Renal pelvis (tissue), 12 donors: ENCODE measurements at places on chromosomes 3 and 15. TPM values are rescaled to one million over a fixed set of nuclear protein-coding genes. Genes with fewer than 3 reads are reported as not detected.

Gene HACL1
- 19.4 TPM for polyA plus RNA-seq

Gene CHRNA3
- polyA plus RNA-seq: 1.3 TPM

Gene IGSF10
- polyA plus RNA-seq: 2.4 TPM

Gene ATP13A5
- polyA plus RNA-seq: 0.18 TPM

Gene TIGIT
- polyA plus RNA-seq: not detected

Gene VEPH1
- 48.9 TPM for polyA plus RNA-seq

Gene PCSK6
- 7.2 TPM for polyA plus RNA-seq

Gene GCNT3
- polyA plus RNA-seq: 1.1 TPM

Gene PLOD2
- polyA plus RNA-seq: 152 TPM

Gene RTP4
- 0.37 TPM for polyA plus RNA-seq

Gene FBN1
- 83.5 TPM for polyA plus RNA-seq

Gene PLA2G4D
- polyA plus RNA-seq: 0.04 TPM

Gene GASK1A
- 4.9 TPM for polyA plus RNA-seq

Gene DPPA4
- 2.8 TPM for polyA plus RNA-seq

Gene LRRC31
- 0.32 TPM for polyA plus RNA-seq

- DNase-seq: no peak
These were observed 59.9 kb downstream of the ARHGEF26 start for GRCh38 chr3:154180836-154181691.

- no peak for DNase-seq
These were observed 253.7 kb upstream of the RASGRP1 start for GRCh38 chr15:38818157-38818790.

GRCh38 chr15:60580073-60580472 lies 101.1 kb upstream of the ICE2 start:
- no peak for DNase-seq

DNA sequence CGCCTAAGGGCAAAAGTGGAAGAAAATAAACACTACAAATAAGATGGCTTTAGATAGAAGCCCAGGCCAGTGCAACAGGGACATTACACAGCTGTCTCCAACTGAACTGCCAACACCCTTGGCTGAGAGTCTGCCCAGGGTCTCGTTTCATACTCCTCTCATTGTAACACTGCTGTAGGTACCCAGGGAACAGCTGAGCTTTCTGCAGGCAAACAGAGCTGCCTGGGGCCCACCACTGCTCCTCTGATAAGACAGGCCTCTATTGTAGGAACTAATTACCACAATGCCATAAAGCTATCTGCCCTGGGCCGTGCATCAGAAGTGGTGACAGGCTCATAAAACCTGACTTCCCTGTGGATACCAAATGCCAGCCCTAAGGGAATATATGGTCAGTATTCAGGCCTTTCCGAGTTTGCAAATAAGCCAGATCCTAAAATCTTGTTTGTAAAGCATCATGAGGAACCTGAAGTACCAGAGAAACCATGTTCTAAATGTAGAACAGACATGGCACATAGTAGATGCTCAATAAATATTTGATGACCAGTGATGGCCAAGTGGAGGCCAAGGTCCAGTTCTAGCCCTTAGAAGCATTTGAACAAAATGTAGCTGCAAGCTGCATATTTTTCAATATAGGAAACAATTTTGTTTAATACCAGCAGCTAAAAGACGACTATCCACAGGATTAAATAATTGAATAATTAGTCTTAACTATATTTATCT lies 84.3 kb upstream of the NEO1 start:
- DNase-seq: no peak

DNA sequence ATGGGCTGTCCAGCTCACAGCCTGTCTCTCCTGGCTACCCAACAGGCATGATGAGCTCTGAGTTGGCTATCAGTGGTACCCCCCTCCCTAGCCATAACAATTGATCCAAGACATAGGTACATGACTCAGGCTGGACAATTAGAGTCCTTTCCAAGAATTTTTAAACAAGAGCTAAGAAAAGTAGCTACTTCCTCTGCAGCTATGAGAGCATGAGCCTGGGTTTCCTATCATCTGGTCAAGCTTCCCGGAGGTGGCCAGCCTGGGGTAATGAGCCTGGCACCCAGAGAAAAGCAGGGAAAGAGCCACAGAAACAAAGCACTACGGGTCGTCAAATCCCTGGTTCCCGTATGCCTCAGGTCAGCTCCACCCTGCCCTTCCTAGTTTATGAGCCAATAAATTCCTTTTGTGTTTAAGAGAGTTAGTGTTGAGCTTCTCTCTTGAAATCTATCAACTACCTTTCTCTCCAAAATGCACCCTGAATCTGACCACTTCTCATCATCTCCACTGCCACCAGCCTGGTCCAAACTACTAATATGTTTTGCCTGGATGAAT lies 2.3 kb upstream of the SLC51B start:
- DNase-seq: no peak

GRCh38 chr15:55360256-55360655 lies 41.2 kb downstream of the PIGB start:
- no peak for DNase-seq

DNA sequence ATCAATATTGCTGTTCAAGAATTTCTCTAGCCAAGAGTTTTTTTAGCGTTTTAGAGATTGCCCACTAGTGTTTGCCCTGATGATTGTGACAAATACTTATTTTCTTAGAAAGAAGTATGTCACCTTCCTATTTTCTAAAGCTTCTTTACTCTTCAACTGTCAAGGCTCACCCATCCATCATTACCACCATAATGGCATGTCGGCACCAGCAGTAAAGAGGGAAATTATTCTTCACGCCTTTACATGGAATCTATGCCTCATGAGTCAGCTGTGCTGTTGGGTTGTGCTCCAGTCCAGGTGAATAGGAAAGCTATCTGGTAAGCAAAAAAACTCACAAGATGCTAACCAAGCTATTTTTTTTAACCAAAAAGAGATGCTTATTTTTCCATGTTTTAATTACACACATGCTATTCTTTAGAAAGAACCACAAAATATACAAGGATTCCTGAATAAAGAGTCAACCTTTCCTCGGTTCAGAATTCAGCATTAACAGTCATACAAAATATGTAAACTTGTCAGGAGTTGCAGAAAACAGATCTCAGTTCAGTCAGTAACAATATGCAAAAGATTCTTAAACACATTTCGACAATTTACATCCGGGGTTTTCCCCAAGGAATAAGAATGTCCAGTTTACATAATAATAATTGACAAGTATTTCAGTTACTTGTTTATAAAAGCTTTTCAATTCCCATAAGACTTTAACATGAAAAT lies 128.0 kb downstream of the ATP8B4 start:
- DNase-seq: no peak

DNA sequence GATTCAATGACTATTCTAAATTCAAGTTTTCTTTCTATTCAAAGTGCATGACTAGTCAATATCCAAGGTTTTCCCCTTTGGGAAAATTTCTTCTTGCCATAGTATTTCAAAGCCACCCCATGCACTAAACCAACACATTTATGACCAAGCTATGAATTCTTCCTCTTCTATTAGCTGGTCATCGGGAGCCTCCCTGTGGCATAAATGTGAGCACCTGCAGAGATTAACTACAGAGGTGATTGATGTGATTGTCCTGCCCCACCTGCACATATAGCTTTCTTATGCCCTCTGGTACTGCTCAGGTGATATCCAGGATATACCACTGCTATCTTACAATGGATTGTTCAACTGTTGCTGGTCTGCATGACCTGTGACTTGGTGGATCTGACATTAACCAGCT lies 694.9 kb downstream of the ZBBX start:
- DNase-seq: no peak

GRCh38 chr3:157948605-157949383 lies 157.4 kb downstream of the SHOX2 start:
- no peak for DNase-seq

DNA sequence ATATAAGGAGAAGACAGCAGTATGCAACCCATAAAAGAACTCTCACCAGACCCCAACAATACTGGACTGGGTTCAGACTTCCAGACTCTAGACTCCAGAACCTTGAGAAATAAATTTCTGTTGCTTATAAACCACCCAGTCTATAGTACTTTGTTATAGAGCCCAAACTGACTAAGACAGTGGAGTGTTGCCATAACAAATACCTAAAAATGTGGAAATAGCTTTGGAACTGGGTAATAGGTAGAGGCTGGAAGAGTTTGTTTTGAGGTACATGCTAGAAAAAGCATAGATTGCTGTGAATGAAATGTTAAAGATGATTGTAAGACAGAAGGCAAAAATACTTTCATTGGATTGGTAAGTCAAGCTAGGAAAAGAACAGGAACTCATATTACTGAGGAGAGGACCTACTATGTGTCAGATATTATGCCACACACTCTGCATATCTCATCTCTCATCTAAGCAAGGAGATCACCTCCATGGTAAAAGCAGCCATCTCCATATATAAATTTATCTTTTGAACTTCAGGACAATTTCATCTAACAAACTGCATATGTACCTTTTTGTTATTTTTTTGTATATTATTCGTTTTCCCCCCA lies 67.4 kb upstream of the FNDC3B start:
- DNase-seq: no peak

DNA sequence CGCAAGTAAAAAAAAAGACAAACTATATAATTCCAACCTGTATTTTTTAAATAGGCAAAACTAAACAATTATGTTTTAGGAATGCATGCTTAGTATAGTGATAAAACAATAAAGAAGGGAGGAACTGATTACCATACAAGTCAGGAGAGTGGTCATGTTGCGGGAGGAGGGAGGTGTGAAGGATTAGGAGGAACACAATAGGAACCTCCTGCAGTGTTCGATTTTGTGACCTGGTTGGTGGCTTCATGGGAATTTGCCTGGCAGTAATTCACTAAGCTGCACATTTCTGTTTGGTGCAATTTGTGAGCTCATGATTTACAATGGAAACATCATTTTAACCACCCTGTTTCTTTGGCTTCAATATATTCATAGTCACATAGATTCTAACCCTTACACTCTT lies 78.3 kb downstream of the TPRA1 start:
- DNase-seq: no peak

- DNase-seq: no peak
These were observed 123.7 kb downstream of the RBPMS2 start for GRCh38 chr15:64651601-64652191.

DNA sequence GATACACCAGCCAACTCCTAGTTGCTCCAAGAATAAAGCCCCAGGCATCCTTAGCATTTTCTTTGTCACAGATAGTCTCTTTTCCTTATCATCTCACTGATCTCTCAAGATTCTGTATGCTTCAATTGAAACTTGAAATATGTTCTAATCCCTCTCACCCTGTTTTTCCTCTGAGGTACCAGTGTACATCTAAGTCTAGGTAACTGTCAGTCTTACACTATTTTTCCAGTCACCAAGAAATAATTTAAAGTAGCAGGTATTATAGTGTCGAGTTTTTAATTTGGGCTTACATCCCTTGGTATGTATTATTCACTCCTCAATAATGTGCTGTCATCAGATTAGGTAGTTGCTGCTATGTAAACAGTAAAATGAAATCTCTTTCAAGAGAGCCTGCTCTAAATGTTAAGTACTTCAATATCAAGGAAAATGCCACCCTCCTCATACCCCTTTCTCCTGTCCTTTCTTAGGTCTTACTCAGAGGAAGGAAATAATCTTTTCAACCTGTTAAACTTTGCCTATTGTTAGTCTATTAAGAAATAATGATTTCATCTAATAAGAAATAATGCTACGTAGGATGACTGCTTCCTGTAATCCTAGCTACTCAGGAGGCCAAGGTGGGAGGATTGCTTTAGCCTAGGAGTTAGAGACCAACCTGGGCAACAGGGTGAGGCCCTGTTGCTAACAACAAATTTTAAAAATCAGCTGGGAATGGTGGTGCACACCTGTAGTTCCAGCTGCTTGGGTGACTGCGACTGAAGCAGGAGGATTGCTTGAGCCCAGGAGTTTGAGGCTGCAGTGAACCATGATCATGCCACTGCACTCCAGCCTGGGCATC lies 39.8 kb downstream of the TSC22D2 start:
- no peak for DNase-seq

- DNase-seq: no peak
These were observed 199.1 kb upstream of the ZPLD1 start for GRCh38 chr3:102235679-102236078.

- no peak for DNase-seq
These were observed 120.0 kb downstream of the TMCO5A start for GRCh38 chr15:38054488-38054887.

GRCh38 chr3:123019161-123019560 lies 8.4 kb downstream of the SEMA5B start:
- DNase-seq: no peak

DNA sequence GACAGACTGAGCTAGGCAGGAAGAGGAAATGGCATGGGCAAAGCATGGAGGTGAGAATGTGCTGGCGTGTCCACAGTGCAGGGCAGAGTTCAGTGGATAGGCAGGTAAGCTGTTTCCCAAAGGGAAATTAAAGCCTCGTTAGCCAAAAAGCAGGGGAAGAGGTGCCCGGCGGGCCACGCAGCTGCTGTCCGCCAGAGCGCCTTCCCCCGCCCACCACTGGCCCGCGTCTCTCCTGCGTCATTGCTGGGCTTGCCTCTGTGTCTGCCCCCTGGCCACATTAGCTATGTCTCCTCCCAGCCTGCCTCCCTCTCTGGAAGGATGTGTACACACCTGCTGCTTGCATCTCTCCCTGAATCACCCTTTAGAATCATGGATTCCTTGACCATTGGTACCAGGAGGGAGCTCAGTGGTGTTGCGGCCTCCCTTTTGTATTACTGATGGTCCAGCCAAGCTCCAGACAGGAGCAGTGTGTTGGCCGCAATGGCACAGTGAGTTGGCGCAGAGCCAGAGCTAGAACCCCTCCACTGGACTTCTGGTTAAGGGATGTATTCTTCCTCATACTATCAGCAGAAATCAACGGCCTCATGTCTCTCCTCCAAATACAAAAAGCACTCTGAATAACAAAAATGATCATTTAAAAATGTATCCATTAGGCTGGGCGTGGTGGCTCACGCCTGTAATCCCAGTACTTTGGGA lies 26.6 kb downstream of the SLC28A1 start:
- no peak for DNase-seq

- no peak for DNase-seq
These were observed 20.7 kb downstream of the RASA2 start for GRCh38 chr3:141507392-141508066.

GRCh38 chr3:99484871-99485270 lies 153.5 kb upstream of the COL8A1 start:
- DNase-seq: no peak

- no peak for DNase-seq
These were observed 101.3 kb upstream of the EIF1B start for GRCh38 chr3:40208251-40208650.

- DNase-seq: peak; percentile 42
These were observed 117.0 kb upstream of the TSPAN3 start for GRCh38 chr15:77187751-77188464.

- DNase-seq: no peak
These were observed 32.2 kb downstream of the ATP10A start for GRCh38 chr15:25830844-25831451.

DNA sequence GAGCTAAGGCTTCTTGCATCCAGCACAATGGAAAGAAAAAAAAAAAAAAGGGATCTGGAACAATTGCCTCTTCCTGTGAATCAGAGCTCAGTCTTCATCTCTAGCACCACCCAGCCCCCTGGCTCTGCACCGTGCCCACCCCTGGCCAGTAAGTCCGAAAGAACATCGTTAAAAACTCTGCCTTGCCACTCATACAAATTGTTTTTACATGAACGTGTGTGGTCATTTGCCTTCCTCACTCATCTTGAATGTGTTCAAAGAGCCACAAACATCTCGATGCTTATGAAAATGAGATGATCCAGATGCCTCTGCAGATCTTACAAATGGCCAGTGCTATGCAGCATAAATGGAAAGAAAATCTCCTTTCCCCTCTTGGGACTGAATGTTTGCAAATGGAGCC lies 400.0 kb upstream of the PPP2R3A start:
- DNase-seq: no peak
